COR-L47 (cell line): ENCODE measurements at places on chromosomes 12 and 14.

DNA sequence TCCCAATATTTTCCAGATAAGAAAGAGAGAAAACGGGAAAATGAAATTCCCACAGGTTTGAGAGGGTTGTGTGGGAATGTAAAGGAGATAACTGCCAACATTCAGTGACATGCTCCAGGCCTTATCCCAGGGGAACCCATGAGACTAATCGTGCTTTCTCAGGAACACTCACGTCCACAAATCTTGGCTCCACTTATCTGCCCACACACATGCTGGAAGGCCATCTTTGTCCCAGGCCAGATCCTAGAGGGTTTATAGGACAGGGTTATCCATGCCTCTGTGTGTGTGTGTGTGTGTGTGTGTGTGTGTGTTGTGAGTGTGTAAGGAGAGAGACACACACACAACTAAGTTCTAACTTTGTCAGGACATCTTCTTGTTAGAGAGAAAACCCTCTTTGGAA is 182.2 kb upstream of the E2F7 start:
- DNase-seq: no peak

DNA sequence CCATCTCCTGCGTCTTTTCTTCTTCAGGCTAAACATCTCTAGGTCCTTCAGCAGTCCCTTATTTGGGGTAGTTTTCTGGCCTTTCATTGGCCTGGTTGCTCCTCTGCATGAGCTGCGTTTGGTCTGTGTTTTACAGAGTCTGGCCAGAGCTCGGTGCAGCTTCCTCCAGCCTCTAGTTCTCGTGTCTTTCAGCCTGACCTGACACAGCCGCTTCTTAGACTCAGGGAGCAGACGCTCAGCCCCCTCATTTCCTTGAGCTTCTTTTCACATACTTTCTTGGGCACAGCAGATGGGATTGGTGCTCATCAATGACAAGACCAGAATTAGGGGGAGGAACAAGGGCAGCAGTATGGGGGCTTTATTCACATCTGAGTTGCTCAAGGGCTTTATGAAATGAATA is 13.6 kb upstream of the GSG1 start:
- DNase-seq: no peak

DNA sequence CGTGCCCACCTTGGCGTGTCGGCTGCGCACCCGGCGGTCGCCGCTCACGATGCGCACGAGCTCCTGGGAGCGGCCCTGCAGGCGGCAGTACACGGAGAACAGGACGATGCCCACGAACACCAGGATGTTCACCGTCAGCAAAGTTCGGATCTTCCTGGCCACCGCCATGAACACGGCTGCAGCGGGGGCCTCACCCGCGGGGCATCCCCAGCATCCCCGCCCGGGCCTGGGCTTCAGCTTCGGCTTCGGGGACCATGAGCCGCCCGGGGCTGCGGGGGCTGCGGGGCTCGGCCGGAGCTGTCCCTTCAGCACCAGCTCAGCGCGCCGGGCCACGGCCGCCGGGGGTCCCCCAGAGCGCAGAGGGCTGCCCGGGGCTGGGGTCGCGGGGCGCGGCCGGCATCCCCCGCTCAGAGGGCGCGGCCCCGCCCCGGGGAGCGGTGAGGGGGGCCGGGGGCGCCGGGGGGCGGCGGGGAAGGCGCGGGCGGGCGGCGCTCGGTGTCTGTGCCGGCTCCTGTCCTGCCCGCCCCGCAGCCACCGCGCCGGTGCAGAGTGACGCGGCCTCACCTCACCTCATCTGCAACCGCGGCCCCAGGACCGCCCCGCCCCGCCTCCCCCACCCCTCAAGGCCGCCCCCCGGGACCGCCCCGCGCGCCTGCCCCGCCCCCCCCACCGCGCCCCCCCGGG is at the start of gene GALNT9:
TSS of gene GALNT9 (minus strand) at position 554 of the 684 bp plus-strand sequence. CDS start at position 168, 386 bp downstream.
- no peak for DNase-seq

- peak; percentile 87 for DNase-seq
Observed at GRCh38 chr12:53292426-53292825, 2.9 kb upstream of the PFDN5 start.

DNA sequence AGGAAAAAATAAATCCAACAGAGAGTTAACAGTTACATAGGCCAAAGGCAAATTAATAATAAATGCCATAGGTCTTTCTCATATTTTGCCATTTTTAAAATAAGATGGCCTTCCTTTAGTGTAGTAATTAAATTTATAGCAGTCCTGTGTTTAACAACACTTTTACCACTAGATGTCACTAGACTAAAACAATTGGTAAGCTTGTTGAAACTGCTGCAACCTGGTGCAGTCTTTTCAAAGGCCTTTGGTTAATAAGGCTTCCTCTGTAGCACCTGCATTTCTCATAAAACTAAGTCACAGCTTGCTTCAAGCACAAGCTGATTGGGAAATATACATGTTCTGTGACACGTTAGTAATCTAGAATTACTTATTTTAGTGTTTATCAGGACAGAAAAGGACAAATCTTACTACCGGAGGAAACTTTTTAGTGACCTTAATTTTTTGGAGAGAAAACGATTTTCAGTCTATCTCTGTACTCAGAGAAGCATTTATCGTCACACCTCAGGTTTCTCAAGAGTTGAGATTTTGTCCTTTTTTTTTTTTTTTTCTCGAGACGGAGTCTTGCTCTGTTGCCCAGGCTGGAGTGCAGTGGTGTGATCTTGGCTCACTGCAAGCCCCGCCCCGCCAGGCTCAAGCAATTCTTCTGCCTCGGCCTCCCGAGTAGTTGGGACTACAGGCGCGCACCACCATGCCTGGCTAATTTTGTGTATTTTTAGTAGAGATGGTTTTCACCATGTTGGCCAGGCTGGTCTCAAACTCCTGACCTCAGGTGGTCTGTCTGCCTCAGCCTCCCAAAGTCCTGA is 20.0 kb downstream of the BORCS5 start:
- peak; percentile 60 for DNase-seq

DNA sequence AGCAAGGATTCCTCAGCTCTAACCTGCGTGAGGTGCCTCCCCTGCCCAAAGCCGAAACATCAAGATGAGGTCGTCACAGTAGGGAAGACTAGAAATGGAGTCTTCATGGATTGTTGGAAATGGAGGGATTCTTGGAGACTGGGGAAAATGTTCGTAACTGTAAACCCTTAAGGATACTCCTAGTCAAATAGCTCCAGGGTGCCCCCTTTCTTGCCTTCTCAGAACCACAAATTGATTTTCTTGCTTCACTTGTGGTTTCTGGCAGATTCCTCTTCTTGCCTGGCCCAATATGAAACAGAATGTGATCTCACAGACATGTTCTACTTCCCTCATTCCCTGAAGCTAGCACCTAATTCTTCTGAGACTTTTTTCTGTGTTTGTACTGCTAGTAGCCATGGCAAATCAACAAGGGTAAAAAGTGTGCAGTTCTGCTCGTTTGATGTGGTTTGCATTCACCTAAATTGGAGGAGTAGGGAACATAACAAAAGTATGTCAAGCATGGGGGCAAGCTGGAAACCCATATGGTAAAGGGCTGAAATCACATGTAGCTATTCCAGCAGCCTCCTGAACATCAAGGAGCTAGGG is 332.0 kb downstream of the PAWR start:
- DNase-seq: no peak
